ENCODE measurements at places on chromosomes 3 and 15.
A peak's percentile ranks its signal among the peaks of the same experiment; 100 is the strongest.

DNA sequence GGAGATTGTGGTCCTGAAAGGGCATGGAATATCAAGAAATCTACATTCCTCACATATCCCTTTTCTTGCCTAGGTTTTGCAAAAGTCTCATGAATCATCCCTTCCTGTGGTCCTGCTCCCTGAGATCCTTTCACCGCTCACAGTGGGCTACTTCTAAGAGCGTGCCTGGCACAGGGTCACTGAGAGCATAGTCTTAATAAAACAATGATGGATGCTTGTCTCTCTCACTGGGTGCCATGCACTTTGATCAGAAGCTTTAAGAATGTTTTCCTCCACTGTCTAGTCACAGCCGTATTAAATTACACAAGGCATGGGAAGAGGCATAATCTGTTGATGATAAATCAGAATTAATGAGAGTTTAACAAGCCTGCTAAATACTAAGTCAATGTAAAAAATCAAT is 269.7 kb upstream of the ATP10A start:
- DNase-seq, result no peak

- no peak for DNase-seq
Observed at GRCh38 chr3:158703566-158703965, 28.7 kb downstream of the RARRES1 start.

DNA sequence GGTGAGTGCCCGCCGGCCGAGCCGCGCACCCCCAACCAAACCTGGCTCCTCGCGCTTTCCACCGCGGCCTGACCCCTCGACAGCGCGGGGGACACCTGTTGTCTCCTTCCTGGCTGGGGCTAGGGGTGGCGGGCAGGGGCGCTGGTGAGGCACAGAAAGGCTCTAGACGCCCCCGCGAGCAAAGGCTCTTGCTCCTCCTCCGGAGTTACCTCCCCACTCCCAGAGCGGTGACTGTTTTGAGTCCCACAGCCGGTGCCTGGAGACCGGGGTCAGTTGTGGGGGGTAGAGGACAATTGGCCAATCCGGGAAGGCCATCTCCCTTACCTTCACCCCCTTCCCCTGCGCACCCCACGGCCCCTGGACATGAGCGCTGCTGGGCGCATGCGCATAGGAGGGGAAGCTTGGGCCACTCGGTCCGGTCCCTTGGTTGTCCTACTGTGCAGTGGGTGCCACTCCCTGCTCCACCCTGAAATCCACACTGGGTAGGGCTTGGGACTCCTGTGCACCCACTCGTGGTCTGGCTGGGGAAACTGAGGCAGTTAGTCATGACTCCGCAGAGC is 554 bp downstream of the CHST13 start:
- DNase-seq, result no peak

DNA sequence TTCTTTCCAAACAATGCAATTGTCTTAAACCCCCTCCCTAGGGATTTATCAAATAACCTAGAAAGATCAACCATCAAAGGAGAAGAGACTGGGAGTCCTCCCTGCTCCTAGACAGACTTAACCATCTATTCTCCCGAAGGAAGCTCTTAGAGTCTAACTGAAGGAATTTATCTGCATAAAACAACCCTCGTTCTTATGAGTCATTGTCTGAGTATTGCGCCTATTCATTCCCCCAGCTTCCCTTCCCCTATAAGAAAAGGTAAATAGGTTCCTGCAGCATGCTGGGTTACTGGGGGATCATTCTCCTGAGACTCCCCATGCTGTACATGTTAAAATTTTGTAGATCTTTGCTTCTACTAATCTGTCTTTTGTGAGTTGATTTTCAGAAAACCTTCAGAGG is 412.7 kb downstream of the OCA2 start:
- no peak for DNase-seq

- DNase-seq, result no peak
Observed at GRCh38 chr3:191972714-191973398, 511.9 kb downstream of the PYDC2 start.

DNA sequence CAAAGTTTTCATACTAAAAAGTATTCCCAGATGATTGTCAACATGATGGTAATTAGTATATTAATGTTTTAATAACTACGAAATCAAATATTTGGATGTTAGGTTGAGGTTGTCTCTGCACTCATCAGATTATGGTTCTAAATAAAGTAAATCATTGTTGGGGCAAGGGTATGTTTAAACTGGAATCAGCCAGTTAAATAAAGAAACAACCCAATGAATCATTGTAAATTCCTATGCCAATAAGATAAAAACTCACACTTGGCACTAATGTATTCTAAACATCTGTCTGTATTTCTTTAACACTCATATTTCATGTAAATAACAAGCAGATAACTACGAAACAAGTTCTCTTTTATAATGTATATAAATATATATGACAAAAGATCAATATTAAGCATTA is 92.7 kb downstream of the PEAK1 start:
- DNase-seq, result no peak

DNA sequence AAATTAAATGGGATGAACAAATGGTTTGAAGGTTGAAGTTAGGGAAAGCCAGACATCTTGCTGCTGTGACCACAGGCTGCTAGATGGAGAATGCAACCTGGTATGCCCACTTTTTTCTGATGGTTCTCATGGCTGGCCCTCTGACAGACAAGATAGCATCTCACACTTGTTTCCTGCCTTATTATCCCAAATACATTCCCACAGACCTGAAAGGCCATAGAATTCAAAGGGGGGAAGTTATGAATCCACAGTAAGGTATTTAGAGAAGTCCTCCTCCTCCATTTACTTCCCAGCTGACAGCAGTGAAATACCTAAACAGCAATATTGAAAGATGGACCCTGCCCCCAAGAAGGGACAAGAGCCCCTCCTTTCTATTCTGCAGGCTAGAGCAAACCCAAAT is 32.4 kb downstream of the LEO1 start:
- no peak for DNase-seq

- no peak for DNase-seq
Observed at GRCh38 chr3:184543256-184543655, 18.3 kb upstream of the EPHB3 start.

DNA sequence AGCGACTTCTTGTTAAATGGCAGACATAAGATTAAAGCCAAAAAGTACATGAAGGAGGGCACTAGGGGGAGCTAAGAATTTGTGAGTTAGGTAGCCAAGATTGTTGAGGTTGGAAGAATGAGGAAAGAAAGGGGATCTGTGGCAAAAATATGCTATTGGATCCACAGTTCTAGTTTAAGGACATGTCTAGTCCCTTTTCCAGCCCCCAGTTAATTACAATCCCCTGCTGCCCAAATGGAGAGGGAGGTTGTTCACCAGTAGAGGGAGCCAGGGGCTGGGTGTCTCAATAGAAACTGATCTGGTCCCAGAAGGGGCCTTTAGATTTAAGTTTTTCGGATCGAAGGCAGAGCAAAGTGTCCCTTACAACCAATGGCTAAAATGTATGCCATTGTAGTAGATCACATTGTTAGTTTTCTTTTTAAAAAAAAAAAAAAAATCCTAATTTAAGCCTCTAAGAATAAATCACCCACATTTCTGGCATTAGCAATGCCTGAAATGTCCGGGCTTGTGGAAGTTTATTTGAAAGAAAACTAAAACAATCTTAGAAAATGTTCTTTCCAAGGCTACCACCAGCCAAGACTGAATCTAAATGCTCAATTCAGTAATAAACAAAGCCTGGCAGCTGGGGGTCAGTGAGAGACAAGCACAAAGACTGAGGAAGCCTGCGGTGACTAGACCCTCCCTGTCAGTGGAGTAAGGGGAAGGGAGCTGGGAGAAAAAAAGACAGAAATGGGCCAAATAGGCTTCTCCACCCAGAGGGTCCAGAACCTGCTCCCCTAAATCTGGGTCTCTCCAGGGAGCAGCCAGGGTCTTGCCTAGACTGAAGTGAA is 7.1 kb downstream of the COL8A1 start:
- no peak for DNase-seq

- DNase-seq, result no peak
Observed at GRCh38 chr15:94070356-94071295, 160.7 kb upstream of the MCTP2 start.

- no peak for DNase-seq
Observed at GRCh38 chr3:60142009-60142408, 1092.2 kb upstream of the CFAP20DC start.

GRCh38 chr15:63251701-63252100 is 25.7 kb upstream of the APH1B start:
- no peak for DNase-seq

- no peak for DNase-seq
Observed at GRCh38 chr3:115667738-115668065, 44.4 kb downstream of the GAP43 start.

DNA sequence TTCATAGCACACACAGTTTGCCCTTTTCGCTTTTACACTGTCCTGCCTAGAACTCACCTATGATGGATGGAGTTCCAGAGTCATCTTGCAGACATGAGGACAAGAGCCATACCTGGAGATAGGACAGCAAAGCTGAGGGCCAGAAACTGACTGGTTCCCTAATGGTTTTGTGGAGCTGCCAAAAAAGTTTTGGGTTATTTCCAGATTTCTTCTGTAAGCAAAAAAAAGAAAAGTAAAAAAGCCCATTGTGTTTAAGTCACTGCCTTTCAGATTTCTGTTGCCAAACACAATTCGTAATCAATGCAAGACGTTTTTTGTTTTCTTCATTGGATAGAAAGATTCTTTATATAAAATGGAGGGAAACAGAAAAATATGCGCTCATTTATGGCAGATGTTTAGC is 42.4 kb upstream of the KY start:
- DNase-seq, result no peak

DNA sequence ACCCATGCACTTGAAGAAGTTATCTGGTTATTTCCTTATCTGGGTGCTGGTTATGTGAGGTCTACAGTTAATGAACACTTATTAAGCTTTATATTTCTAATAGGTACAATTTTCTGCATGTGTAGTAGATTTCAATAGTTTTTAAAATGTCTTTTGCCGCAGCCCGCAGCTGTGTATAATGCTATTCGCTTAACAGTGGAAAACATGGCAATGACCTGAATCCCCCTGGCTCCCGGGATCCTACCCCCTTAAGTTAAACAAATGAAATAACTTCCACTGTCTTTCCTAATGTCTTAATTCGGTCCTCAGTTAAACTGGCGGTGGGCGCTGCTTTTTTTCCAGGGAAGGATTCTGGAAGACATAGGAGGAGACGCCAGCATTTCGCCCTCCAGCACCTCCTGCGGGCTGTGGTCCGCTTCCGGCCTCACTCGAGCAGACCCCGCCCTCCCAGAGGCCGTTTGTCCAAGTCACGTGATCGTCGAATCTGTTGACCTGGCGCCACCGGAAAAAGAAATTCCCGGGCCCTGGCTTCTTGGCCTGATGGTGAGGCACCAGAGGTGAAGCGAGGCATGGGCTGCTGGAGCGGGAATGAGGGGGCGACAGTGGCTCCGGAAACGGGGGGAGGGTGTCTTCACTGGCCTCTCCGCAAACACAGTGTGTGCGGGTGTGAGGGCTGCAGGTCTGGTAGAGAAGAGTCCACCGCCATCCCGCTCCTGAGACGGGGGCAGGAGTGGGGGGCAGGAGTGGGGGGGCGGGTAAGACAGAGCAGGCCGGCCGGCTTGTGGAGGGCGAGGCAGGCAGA is 45.6 kb upstream of the CSPG4 start:
- DNase-seq, result peak; percentile 61

- peak; percentile 26 for DNase-seq
Observed at GRCh38 chr15:89171136-89172072, 50.0 kb downstream of the RLBP1 start.

DNA sequence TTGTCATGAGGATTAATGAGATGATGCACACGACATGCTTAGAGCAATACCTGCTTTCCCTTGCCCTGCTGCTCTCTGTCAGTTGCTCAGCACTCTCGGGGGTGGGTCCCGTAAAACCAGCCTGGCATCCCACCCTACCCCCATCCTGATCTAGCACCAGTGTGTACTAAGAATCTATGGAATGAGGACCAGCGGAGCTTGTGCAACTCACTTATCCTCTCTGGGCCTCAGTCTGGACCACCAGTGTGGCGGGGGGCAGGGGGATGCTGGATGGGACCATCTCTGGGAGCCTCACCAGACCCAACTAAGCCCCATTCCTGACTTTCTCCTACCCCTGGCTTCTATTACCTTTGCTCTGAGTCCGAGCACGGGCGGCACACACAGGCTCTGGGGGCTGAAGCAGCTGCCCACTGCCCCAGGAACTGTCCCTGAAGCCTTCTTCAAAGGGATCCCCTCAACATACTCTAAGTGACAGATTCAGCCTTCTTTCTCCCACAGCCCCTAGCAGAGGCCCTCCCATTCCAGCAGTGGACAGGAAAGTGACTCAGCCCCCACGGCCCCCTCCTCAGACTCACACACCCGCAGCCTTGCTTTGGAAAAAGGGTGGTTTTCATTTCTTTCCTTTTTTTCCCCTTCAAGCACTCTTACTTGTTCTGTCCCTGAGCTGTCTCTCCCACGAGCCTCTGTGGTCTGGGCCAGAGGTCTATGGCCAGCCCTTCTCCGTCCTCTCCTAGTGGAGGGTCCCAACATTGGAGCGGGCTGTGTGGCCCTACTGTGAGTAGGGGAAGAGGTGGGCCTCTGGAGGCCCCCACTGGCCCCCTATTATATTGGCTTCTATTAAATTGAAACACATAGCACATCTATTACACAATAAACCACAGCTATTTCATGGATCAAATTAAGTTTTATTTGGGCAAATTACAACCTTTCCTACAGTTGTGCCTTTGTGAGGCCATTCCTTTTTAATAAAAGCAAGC is 100.3 kb downstream of the SMAD6 start:
- no peak for DNase-seq

DNA sequence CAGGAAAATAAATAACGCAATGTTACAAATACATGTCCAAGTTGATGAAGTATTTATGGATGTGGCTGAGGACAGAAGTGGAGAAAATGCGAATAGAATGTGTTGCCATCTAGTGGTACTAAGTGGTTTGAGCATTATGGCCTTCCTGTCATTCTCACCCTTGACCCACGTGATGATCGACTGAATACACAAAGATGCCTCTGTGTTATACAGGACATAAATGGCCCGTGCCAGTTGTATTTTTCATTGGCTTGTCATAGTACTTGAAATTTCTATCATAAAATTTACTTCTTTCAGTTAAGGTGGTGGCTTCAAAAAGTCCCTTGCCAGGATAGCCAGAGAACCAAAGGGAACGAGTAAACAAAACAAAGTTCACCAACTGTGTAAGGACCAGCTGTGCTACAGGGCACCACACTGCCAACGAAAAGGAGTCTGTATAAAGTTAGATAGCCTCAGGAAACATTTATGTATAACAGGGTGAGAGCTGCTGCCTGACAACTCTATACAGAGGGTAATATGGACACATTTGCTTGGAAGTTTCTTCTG is 103.7 kb downstream of the MYH15 start:
- no peak for DNase-seq

DNA sequence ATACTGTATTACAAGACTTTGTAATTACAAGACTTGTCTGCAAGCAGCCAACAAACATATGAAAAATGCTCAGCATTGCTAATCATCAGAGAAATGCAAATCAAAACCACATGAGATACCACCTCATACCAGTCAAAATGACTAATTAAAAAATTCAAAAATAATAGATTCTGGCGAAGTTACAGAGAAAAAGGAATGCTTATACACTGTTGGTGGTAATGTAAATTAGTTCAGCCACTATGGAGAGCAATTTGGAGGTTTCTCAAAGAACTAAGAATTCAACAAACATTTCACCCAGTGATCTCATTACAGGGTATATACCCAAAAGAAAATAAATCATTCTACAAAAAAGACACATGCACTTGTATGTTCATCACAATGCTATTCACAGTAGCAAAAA is 617.5 kb upstream of the CCDC54 start:
- no peak for DNase-seq

All from stimulated activated CD4-positive, alpha-beta T cell treated with anti-CD3 and anti-CD28 coated beads, Interleukin-4, amount 100 ng/mL, for 1 hour (primary cell).